ENCODE measurements at places on chromosomes 5 and 9.

DNA sequence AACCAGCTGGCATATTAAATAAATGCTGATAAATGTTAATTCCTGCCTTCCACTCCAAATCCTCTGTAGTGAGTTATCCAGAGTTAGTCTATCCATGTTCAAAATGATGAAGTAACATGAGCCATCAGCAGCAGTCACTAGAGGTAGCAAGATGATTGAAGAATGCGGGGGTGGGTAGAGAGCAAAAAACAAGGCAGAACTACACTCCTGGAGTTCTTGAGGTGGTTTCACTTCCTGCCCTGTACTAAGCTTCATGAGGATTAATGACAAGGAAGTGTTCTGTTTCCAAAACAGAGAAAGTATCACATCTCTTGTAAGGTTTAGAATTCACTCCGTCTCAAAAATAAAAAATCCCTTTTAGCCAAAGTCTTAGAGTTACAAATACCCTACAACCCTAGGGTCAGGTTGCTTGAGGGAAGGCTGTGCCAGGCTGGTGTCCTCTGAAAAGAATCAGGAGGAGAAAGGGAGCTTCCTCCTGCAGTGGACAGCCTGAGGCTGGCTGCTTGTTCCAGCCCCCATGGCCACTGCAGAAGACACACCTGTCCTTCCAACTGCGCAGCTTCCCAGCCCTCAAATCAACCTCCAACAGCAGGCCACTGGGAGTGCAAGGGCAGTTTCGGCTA lies 180.2 kb downstream of the DENND1A start:
- no peak for DNase-seq

- no peak for DNase-seq
These were observed 57.8 kb upstream of the HSPA9 start for GRCh38 chr5:138632900-138633489.

DNA sequence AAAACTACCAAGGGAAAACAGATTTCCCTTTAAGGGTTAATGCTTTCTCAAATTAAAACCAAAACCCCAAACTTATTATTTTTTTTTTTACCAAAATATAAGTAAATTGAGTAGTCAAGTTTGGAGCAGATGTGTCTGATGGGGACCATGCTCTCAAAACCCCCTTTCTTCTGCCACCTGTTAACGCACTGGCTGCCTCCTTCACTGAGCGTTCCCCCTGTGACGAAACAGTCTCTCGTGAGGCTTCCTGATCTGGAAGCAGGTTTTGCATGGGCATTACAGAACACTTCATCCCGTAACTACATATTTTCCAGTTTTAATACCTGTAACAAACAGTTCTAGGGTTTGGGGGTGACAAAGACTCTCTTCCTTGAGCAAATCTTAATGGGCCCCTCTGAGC lies 59.4 kb downstream of the ANKH start:
- DNase-seq: no peak

DNA sequence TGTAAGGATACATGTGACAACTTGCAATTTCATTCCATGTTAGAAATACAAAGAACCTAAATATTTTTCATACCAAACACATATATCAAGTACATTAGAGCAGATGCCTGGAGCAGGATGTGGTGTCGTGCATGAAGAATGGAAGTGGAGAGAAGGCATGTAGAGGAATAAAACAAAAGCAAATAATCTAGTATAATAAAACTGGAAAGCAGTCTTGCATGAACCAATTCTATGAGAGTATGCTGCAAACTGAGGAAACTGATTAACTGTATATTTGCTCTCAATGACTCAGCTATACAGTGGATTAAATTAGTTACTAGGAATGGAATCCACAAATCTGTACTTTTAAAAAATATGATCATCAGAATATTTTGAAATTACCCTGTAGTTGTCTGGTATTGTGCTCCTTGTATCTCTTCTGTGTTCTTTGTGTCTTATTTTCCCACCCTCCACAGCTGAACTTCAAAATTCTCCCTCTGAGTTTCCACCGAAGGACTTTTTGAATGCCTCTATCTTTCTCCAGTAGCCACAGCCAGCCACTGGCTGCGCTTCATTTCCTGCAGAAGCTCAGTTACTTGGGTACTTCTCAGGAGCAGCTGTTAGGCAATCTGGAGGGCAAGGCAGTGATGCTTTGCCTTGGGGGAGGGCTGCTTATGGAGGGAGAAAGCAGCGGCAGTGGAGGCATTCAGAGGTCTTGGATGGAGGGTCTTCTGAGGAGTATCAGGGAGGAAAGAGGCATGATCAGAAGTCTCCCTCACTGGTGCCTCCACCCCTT lies 608.0 kb downstream of the BRINP1 start:
- DNase-seq: no peak

DNA sequence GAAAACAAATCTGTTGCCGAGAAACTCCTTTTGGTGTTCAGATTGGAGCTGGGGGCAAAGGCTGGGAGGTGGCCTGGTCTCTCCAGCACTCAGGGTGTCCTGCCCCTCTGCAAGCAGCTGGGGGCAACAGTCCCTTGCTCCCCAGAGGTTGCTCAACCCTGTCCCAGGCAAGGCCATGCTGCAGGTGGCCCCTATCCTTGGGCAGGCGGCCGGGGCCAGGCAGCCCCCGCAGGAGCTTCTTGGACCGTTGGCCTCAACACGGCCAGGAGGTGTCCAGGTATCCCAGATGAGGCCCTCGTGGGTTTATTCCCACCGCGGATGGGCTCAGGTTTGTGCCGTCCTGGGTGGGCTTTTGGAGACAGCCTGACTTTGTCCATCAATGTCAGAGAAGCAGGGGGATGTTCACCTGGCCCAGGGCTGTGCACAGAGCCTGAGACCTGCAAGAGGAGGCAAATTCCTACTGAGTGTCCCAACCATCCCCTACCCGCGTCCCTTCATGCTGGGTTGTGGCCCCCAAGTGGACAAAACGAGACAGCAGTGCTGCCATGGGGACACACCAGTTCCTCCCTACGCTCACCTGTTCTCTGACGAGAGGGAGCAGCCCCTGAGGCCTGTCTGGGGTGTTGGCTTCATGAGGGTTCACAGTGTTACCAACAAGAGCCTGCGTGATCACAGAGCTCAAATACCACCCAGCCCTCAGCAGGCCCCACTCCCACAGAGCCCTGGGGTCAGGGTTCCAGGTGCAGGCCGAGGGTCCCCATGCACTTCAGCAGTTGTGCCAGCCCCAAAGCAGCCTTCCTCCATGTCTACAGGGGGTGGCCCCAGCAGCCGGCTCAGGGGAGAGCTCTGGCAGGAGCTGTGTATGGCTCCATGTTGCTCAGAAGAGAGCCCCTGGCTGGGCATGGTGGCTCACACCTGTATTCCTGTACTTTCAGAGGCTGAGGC lies 9.5 kb upstream of the CCDC187 start:
- DNase-seq: no peak
